Activated naive CD4-positive, alpha-beta T cell treated with anti-CD3 and anti-CD28 coated beads, Interleukin-2, amount 50 U/mL, for 16 hours (primary cell): ENCODE measurements at places on chromosomes 2 and 18.

- DNase-seq, result no peak
Observed at GRCh38 chr18:79797518-79798345, at the start of gene KCNG2. Gene KCNG2, plus strand, starts transcription at chr18:79797938. Its CDS starts 65,730 bp downstream, at chr18:79863668.

- DNase-seq, result no peak
Observed at GRCh38 chr18:7941533-7941932, 374.4 kb downstream of the PTPRM start.

DNA sequence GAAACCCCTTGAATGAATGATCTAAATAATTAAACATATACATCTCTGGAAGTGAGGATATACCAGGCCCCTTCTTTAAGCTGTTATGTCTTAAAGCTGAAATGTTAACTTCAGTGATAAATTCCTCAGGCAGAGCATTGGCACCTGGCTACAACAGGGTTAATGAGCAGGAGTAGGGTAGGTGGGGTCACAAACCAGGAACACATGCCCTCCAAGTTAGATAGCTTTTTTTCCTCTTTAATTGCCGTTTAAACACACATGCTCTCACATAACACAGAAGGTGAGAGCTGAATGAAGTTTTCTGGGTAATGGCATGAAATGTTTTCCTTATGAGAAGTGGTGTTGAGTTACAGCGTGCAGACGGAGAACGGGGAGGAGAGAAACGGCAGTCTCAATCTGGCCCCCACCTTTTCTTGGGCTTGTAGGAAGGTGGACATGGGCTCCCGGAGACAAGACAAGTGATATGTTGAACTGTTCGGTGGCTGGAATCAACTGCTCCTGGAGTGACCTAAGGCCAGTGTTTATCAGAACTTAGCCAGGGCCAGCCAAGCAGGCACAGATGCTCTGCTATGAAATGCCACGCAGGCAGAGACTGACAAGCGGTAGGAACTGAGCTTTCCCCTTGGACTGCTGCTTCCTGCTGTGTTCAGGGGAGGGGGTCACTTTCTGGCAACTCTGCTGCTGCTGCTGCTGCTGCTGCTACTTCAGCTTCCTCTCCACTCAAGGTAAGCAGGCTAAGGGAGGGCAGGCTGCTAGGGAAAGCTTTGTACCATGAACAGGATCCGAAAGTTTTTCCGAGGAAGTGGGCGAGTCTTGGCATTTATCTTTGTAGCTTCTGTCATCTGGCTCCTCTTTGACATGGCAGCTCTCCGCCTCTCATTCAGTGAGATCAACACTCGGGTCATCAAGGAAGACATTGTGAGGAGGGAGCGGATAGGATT is at the start of gene GALNT5:
Gene GALNT5, plus strand, starts transcription at position 394 of the 941 bp plus-strand sequence. Its CDS starts 378 bp downstream, at position 772.
- no peak for DNase-seq

GRCh38 chr2:240905176-240905781 is 857 bp upstream of the CROCC2 start:
- DNase-seq, result no peak

- no peak for DNase-seq
Observed at GRCh38 chr2:179262077-179262660, 2.5 kb downstream of the SESTD1 start.

- no peak for DNase-seq
Observed at GRCh38 chr2:45404807-45405297, 206.2 kb downstream of the SRBD1 start.

- no peak for DNase-seq
Observed at GRCh38 chr2:237297421-237298150, 116.4 kb downstream of the COL6A3 start.

DNA sequence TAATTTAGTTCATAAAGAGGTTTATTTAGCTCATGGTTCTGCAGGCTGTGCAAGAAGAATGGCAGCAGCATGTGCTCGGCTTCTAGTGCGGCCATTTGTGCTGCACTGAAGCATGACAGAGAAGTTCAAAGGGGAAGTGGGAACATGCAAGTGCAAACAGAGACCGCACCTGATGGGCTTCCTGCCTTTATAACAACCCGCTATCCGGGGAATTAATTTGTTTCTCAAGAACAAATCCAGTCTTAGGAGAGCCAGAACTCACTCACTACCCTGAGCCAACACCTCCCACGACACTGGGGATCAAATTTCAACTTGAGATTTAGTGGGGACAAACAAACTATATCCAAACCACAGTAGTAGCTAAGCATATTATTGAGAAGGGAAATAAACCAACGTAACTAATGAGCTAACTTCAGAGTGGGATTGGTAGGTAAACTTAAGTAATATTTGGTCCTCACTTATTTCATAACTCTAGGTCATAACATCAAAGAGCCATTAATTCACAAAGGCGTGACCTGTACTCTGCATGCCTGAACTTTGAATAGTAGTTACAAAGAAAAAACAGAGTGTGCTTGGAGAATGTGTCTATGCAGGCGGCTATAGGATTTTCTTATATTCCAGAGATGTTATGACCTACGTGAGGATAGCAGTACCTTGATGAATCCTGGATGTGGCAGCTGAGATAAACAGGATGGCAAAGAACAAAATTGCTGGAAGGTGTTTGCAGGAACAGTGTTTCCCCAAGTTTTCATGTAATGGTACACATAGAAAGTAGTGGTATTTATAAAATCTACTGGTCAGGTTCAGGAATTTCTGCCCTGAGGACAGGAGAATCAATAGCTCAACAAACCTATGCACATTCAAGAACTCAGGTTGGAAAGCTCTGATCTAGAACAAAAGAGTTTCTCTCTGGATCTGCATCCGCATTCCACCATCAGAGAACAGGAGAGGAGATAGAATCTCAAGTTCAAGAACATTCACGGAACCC is 845.9 kb upstream of the ID2 start:
- no peak for DNase-seq

DNA sequence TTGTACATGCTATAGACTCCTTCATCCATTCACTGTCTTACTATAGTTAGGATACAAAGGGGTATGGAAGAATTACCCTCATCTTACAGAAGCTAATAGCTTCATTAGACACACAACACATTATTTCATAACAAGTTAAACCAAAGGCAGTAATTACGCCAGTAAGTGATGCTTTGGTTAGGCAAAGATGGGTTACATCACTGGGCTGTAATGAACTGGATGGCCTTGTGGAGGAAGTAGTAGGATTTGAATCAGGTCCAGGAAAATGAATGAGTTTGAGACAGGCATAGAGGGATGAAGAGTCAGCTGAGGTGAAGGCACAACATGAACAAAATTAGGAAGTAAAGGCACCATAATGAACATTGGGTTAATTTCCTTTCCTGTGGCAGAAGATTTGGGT is 80.1 kb downstream of the SOCS6 start:
- DNase-seq, result no peak

DNA sequence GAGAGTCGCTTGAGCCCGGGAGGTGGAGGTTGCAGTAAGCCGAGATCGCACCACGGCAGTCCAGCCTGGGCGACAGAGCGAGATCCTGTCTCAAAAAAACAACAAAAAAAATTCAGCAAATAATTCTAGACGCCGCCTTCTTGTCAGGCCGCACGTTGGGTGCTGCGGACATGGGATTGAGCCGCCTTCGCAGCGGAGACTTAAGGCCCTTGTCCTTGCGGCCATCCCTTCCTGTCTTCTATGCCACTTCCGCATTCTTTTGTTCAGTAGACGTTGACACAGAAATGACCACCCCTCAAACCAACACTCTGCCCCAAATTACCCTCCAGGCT is 15.8 kb downstream of the PTPN18 start:
- DNase-seq, result no peak

GRCh38 chr2:74052732-74053710 is 68.3 kb downstream of the TET3 start:
- DNase-seq, result no peak

DNA sequence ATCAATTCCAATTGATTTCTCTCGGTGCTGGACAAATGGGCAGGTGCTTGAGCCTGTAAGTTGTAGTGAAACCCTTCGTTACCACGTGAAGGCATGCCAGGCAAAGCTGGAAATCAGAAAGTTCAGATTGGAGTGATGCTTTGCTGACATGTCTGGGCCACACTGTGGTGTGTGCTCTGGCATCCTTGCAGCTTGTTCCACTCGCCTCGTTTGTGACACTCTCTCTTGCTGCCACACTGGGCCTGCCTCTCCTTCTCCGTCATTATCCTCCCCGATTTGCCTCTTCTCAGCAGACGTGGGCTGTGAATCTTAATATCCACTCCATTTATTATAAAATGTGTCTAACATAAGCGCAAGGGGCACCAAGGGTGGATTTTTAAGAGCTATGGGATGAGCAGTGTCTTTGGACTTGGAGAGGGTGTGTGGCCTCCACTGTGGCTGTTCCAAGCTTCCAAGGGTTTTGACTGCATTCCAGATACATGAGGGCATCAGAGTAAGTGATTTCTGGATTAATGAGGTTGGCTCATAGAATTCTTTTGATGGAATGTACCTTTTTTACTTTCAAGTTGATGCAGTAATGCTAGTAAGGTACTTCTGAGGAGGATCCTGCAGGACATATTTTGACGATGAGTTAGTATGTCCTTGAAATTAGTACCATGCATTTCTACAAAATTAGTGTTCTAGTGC is 238.8 kb downstream of the TPGS2 start:
- DNase-seq, result no peak
